ENCODE measurements at places on chromosomes 3 and 15.

- DNase-seq = no peak
Measured at GRCh38 chr3:101512396-101512645, 691 bp downstream of the SENP7 start.

DNA sequence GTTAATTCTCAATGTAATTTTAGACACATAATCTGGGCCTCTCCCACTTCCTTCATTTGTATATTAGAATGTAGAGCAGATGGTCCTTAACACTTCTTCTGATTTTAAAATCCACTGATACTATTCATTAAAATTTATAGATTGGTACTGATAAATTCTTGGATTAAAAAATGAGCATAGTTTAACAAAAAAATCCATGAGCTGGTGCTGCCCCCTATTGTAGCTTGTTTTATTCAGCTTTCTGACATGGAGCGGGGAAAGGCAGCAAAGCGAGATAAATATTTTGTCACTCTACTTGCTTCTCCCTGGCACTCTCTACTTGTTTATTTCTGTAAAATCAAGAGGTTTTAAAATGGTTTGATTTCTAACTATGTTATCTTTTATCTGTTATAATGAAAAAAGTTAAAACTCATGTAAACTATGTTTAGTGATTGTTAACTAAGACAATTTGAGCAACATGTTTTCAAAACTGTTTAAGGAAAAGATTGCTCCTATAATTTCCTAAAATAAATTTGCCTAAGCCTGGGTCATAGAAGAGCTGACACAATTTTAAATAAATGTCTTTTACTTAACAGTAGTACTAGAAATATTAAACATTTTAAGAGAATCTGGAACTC lies 26.5 kb upstream of the PLOD2 start:
- DNase-seq = no peak

- peak; percentile 88 for DNase-seq
Measured at GRCh38 chr3:15205934-15206661, at the start of gene CAPN7. CAPN7 (plus strand) TSS chr3:15206246; CDS start chr3:15206496, 250 bp downstream.

DNA sequence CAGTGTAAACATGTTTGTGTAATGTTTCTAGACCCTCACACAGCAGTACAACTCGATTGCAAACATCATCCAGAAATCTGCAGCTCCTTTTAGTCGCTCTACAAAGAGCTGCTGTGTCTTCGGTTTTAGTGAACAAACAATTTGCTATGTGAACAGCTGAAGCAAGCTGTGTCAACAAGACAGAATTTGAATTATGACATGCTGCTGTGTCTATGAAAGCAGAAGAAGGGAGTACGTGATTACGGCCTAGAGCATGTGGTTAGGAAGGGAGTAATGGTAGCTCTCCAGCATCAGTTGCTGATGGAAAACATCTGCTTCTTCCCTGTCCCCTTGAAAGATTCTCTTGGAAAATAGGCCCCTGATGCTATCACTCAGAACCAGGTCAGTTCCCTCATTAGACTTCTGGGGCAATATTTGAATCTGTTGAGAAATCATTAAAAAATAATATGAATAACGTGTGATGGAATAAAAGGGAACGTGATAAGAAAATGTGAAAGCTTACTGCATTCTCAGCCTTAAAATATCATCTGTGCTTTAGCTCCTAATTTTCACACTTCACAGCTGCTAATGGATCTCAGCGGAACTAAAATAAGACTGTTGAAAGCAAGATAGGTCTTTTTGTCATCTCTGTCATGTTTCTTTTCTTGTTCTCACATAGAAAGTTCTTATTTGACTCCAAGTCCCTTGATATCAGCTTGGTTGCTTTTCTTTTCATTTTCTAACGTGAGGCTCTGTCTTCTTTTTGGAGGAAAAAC lies 891.5 kb downstream of the ROBO2 start:
- DNase-seq = no peak

DNA sequence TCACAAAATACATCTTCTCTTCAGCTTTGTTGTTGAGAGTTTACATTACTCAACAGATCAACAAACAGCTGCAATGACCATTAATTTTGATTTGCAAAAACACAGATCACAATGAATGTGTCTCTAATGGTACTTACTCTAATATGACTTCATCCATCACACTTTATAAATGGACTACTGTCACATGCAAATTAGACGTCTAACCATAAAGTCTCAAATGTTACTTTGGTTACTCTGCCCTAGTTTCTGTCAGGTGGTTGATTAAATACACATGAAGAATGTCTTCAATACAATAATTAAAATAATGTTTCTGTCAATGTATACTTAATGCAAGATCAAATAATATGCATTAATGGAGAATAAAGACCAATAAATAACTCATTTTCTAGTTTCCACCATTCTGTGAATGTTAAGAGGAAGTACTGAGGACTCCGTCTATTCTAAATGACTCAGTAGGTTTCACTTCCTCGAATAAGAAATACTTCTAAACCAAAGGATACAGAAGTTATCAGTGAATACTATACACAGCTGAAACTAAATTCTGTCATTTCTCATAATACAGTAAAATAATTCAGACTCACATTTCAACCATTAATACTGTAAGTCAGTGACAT lies 145.8 kb downstream of the CBLB start:
- no peak for DNase-seq

- no peak for DNase-seq
Measured at GRCh38 chr3:33789183-33789954, 9.1 kb upstream of the PDCD6IP start.

- no peak for DNase-seq
Measured at GRCh38 chr3:3134750-3135448, 8.2 kb downstream of the TRNT1 start.

DNA sequence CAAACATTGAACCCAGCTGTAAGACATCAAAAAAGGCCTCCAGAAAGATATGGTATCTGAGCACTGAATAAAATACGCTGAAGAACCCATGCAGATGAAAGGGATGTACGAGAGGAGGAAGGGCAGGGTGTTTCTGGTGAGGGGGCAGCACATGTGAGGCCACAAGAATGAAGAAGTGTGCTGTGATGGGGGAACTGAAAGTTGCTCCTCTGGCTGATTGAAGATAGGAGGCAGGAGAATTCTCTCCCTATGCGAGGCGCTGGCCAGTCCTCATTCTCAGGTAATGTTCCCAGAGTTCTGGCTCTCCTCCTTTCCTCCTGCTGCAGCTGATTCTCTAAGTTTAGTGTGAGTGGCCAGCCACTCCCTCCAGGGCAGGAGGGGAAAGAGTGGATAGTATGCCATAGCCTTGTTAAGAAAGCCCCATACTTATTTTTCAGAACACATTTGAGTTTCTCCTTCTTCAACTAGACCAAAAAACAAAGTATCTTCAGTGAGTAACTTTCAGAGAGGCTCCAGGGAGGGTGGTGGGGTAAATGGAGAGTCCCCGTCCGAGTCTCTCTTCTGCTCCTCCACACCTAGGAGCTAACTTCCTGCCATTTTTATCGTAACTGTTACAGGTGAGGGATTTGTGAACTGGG lies 26.9 kb upstream of the MYO1E start:
- DNase-seq = no peak

DNA sequence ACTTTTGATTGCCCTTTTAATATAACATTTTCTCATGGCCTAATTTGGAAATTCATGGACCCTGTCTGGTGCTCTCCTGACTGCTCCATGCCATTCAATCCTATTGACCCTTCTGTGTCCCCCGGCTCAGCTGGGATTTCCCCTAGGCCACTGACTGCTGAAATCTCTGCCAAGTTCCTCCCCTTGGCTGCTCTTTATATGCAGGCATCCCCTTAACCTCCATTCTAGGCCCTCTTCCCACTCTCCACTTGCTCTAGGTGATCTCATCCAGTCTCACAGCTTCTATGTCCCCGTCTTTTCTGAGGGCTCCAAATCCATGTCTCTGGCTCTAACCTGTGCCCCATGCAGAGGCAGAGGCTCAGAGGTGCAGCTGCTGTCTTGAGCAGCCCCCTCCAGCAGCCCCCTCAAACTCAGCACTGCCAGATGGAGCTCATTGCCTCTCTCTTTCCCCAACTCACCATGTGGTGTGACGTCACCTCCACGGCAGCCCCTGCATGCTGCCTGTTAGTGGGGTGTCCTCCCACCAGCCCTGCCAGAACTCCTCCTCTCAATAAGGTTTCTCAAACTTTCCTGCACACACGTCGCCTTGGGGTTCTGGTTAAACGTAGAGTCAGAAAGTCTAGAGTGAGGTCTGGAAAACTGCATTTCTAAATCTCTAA lies 6.6 kb downstream of the FSD2 start:
- no peak for DNase-seq

DNA sequence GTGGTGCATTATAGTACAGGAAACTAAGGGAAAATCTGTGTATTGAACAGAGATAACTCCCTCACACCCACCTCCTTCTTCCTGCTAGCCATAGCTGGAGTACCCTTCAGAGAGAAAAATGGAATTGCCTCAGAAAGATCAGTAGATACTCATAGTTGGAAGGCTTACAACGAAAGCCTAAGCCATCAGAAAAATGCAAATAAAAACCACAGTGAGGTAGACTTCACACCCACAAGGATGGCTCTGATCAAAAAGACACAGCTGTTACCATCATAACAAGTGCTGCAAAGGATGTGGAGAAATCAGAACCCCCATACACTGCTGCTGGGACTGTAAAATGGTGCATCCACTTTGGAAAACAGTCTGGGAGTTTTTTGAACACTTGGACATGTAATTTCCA lies 7.4 kb upstream of the DLG1 start:
- no peak for DNase-seq

- no peak for DNase-seq
Measured at GRCh38 chr15:80403712-80404056, 498 bp upstream of the ARNT2 start.

DNA sequence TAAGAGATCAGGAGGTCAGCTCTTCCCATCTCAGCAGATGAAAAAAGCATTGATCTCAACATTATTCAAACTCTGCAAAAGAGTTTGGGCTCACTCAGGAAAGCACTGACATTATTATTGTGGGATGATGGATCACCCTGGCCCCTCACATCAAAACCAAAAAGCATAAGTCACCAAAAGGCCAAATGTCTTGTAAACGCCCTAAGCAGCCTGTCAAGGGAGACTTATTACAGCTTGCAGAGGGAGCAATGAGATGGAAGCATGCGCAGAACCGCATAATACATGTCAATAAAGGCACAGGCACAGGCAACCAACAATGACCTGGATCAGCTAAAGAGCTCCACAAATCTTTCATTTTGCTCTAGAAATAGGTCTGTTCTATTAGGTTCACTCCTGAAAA lies 4.6 kb downstream of the FSIP1 start:
- DNase-seq = no peak

DNA sequence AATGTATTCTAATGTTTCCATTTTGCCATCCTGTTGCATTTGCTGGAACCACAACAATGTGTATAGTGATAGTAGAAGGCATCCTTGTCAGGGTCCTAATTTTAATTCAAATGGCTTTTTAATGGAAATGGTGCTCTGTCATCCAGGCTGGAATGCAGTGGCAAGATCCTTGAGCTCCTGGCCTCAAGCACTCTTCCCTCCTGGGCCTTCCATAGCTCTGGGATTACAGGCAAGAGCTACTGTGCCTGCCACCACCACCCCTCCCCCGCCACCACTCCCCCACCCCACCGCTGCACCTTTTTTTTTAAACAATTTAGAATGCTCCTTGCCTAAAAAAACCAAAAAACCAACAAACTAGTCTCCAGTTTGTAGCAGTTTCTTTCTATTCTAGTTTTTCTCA lies 15.2 kb upstream of the IQCF6 start:
- no peak for DNase-seq
